D341Med (cell line): ENCODE measurements at places on chromosomes 13 and 19.

GRCh38 chr13:74288361-74288911, 154.2 kb upstream of the KLF12 start:
- no peak for DNase-seq

- no peak for DNase-seq
Observed at GRCh38 chr19:16702123-16702522, 17.5 kb upstream of the NWD1 start.

DNA sequence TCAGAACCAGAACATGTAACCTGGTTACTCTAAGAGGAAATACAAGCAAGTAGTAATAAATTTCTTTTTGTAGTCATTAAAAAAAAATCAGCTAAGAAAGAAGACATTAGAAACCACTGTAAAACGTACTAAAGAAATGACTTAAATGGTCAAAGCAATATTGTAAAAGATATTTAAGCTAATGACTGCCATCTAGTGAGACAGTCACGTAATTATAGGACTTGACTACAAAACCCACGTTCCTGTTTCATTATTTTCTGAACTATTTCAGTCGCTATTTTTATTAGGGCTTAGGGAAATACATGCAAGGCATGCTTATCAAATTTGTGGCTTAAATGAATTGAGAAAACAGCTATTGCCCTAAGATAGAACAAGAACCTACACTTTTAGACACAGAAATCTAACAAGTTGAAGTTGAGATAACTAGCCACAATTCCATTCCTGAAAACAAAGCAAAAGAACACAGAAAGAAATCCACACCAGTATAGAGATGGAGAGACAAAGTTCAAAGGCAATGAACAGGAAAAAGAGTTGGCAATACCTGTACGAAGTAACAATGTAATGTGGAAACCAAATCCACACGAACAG, 17.9 kb downstream of the ALG5 start:
- peak; percentile 45 for DNase-seq

DNA sequence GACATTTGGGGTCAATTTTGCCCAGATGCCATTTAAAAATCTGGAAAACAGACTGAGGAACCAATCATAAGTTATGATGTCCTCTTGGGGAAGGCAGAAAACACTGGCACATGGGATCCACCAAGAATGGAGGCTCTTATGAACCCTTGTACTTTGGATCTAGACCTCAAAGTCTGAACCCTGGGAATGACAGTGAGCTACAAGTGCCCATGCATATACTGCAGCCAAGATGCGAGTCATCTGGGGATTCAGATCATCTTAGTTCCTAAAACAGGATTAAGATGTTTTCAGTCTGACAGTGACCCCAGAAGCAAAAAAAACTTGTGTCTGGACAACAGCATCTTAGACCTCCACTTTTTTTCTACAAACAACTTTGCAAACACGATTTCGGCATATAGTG, 100.2 kb upstream of the SIAH3 start:
- DNase-seq: no peak

GRCh38 chr19:31991984-31992655, 353.3 kb upstream of the ZNF507 start:
- no peak for DNase-seq

GRCh38 chr19:30076751-30077670, 135.0 kb downstream of the URI1 start:
- DNase-seq: no peak

- DNase-seq: no peak
Observed at GRCh38 chr13:49615836-49616675, 12.3 kb upstream of the ARL11 start.

GRCh38 chr13:66345971-66346370, 884.2 kb downstream of the PCDH9 start:
- DNase-seq: no peak

GRCh38 chr13:113117911-113118260, 4.7 kb upstream of the F10 start:
- no peak for DNase-seq

- DNase-seq: no peak
Observed at GRCh38 chr19:45345506-45345860, 4.9 kb downstream of the KLC3 start.

DNA sequence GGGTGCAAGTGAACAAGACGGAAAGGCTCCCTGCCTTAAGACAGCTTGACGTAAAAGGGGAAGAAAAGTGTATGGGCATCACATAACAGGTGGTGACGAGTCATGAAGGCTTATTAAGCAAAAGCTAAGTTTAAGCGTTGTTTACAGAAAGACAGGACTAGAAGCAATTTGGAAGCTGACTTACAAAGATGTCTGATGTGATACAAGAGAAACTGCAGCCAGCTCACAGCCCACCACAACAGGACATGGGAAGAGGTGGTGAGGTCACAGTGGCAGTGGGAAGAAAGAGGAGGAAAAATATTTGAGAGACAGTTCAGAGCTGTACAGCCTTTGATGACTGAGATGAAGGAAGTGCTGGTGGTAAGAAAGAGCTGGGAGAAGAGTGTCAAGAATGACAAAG, 181.6 kb downstream of the KLF12 start:
- no peak for DNase-seq

DNA sequence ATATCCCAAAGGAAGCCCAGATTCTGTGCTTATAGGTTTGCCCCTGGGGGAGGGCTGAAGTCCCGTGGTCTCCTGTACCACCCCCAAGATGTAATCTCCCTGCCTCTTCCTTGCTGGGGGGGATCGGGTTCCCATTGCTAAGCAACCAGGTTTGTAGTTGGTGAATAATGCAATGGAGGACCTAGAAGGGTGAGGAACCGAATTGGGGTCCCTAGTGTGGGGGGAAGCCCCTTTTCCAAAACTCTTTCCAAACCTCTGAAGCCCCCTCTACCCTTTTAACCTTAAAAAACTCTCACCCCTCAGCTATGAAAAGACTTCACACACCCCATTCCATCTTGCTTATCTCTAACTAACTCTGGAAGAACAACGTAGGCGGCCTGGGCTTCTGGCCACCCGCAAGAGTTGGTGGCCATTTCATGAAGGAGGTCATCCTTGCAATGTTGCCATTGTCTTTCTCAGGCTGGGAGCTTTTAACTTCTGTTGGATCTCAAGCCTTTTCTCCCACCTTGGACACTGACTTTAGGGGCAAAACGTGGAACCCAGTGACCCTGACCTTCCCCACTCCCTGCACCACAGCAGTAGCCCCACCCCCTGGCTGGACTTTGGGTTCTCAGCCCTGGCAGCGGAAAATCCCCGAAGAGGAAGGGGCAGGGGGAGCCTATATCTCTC, 661 bp downstream of the PALM3 start:
- DNase-seq: no peak

DNA sequence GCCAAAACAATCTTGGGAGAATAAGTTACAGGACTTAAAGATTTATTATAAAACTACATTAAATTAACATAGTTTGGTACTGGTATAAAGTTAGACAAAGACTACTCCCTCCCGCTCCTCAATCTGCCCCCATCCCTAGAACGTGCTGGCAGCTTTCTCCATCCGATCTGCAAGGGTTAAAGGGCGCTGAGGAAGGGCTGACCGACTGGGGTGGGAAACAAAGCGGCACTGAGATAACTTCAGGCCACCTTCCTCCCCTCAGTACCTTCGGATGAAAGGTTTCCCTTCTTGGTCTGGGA, 790 bp upstream of the SUGT1 start:
- no peak for DNase-seq

- peak; percentile 62 for DNase-seq
Observed at GRCh38 chr19:29845574-29846176, 33.9 kb downstream of the CCNE1 start.

DNA sequence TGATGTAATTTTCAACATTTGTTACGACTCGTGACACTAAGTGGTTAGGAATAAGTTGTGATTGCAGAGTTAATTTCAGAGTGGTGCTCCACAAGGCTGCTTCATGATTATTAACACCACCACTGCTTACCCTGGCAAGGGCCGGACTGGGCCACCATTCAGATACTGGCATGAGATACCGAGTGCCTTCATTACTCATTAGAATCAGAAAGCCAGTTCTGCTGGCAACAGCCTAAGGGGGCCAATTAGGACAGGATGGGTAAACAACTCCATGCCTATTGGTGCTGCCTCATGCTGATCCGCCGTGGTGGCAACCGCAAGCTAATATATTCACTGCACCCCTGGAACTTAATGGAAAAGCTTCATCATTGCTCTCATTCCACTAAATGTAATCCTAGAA, 575.1 kb downstream of the EFNB2 start:
- no peak for DNase-seq

DNA sequence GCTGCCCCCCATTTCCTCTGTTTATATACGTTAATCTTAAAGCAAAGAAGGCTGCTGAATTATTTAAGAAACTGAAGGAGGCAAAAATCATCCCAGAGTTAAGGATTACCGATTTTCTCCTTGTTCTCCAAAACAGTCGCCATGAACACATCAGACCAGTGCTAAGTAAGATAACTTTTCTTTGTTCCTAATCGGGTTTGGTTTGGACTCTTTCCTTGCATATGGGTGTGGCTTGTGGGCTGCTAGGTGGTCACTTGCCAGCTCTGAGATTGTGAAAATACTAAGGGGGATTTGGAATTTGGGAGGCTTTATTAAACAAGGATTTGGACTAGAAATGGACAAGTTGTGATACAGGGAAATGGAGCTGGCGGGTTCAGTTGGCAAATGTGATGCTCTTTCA, 212.1 kb downstream of the OXGR1 start:
- DNase-seq: no peak

DNA sequence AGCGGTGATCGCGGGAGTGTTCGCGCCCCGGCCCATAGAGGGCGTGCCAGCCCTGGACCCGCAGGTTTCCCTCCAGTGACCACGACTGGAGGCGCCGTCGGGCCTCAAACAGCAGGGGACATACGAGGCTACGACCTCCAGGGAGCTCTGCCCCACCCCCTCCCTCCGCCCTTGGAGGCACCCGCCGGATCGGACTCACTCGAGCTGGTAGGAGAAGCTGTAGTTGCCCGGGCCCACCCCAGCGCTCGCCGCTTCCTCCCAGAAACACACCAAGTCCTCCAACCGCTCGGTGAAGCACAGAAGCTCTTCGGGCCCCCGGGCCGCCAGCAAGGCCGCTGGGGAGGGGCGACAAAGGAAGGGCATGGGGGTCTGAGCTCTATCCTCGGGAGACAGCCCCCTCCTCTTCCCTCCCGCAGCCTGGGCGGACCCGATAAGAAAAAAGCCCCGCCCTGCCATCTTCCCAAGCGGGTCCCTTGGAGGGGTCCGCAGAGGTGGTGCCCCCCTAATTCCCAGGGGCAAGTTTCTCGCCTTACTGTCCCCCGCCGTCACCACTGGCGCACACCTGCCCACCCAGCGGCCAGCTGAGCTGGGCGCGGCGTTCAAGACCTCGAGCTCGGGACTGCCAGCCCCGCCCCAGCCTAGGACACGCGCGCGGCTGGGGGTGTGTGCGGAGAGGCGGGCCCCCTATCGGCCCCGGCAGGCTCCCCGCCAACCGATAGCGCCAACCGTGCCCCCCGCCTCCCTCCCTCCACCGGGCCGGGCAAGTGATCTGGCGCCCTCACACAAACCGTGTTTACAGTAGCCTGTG, 1.0 kb downstream of the EPOR start:
- DNase-seq: peak; percentile 76

GRCh38 chr19:27729332-27729731, 1483.6 kb downstream of the UQCRFS1 start:
- DNase-seq: no peak

GRCh38 chr19:40144947-40145748, 46.1 kb upstream of the MAP3K10 start:
- DNase-seq: no peak

- no peak for DNase-seq
Observed at GRCh38 chr19:31699421-31699820, 350.2 kb upstream of the TSHZ3 start.

- no peak for DNase-seq
Observed at GRCh38 chr13:27927444-27928352, 7.9 kb downstream of the PDX1 start.

DNA sequence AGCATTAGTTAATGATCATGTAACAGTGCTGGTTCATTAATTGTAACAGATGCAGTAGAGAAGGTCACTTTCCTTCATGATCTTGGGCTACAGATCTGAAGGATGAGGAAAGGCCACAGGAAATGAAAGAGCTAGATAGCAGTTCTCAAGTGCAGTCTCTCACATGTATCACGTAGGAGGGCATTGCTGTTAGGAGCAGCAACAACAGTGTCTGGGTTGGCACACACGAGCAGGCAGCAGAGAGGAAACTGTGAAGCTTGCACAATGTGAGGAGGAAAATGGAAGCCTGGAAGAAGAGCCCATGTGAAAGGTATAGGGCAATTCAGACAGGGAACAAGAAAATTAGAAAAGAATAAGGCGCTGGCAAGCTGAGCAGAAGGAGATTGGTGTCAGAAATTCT, 1741.5 kb downstream of the PCDH9 start:
- DNase-seq: no peak

- DNase-seq: no peak
Observed at GRCh38 chr13:113119822-113120189, 2.8 kb upstream of the F10 start.

DNA sequence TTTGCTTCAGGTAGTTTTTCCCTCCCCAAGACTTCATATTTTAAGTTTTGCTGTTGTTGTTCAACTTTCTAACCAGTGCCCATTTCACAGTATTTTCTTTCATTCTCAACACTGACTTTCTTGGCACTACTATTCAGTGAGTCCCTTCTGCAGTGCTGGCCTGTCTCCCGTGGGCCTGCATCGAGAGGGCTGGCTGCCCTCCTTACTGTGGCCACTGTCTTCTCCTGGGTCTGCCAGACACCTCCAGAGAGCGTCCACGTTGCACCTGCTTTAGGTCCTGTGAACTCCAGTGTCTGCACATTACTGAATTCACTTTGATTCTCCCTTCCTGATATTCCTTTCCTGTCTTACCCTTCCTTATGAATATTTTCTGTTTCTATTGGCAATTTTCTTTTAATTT, 27.3 kb downstream of the COL4A1 start:
- no peak for DNase-seq

DNA sequence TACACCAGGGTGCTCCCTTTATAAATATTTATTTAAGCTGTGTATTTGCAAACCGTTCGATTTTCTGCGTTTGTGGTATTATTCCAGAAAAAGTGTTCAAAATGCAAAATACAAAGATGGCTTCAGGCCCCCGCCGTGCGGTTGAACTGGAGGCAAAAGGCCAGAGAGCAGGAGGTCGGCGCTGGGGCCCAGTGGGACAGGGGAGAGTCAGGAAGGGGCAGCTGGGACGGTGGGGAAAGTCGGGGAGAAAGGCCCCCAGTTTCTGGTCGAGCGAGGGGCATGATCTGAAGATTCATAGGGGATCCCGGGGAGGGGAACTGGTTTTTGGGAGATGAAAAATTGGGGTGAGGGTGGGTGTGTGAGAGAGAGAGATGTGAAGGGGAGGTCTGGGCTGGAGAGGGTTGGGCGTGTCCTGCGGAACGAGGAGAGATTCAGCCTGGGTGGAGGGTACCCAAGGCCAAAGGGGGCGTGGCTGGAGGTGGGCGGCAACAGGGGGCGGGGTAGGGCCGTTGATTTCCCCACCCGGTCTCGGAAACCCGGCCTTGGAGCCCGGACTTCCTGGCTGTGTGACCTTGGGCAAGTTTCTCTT, 678 bp downstream of the ISOC2 start:
- DNase-seq: peak; percentile 83

DNA sequence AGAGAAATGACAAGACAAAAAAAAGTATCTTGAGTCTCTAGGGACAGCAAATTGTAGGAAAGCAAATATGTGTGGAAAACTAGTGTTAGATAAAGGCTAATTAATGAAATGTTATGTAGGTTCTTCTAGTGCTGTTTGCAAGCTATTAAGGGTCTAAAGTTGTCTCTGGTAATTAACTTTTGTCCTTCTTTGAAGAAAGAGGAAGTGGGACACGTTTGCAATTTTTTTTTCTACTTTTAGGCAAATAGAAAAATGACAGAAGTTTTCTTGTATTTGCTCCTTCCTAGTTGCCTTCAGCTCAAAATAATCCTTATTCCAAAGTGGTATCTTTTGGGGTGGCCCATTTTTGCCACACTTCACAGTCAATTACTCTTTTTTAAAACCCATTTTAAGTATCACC, 1877.7 kb upstream of the PRR20A start:
- no peak for DNase-seq
